NCI-H82 (cell line): ENCODE measurements at places on chromosomes 5 and 9.

GRCh38 chr9:129414377-129414992 is 206.4 kb downstream of the C9orf50 start:
- peak; percentile 62 for DNase-seq

DNA sequence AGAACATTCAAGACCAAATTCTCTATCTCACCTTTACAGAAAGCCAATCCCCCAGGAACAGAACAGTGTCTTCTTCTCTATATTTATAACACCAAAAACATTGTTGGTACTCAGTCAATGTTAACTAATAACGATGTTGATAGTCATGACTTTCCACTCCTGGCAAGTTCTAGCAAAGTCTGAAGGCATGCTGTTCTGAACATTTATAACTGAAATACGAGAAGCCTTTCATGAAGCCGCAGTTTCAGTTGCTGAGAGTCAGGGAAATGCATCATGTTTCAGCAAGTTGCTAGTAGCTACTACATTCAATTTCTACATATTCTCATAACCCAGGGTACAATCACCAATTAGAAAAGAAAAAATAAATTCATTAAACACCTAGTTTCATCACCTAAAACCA is 301.4 kb downstream of the PDE4D start:
- no peak for DNase-seq

GRCh38 chr9:79116041-79116440 is 455.7 kb upstream of the TLE4 start:
- peak; percentile 17 for DNase-seq

GRCh38 chr5:89712134-89712700 is 697.3 kb downstream of the CETN3 start:
- no peak for DNase-seq

DNA sequence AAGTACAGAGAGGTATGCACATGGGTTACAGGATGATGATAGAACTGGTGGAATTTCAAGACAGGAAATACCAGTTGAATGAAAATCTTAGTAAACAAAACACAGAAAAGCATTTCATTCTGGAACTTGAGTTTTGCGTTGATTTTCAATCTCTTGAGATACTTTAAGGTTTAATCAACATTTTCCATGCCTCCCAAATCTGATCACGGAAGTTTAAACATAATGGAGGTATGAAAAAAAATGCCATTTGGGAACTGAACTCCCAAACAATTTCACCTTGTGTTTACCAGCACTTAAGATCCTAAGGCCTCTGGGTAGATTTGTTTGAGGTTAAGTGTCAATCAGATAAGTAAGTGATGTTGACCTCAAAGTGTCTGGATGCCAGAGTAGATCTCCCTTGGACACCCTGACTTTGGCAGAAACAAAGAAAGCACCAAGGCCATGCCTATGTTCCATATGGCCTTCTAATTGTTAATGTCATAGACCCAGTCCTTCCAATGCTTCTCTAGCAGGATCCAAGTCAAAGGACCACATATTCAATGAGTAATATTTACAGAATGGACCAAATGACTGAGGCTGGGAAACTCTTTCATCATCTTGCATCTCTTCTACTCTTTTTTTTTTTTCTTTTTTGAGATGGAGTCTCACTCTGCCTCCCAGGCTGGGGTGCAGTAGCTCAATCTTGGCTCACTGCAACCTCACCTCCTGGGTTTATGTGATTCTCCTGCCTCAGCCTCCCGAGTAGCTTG is 216.9 kb downstream of the ARRDC3 start:
- DNase-seq: no peak

- peak; percentile 45 for DNase-seq
These were observed 24.5 kb downstream of the PRRC2B start for GRCh38 chr9:131418143-131419025.

DNA sequence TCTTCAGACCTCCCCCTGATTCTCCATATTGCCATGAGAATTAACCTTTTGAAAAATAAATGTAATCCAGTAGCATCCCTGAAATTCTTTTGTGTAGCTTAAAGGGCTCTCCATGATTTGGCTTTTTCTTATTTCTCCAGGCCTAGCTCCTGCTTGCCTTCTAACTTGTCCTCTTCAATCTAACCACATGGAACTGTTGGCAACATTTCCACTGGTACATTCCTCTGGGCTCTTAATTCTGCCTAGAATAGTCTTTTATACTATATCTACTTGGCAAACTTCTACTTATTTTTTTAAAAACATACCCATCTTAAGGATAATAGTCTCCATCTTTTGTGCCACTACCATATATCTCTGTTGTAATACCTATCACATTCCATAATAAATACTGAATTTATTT is 54.1 kb downstream of the GNG10 start:
- no peak for DNase-seq

- DNase-seq: no peak
These were observed 19.1 kb downstream of the PTGS1 start for GRCh38 chr9:122389799-122390481.

GRCh38 chr5:123803359-123803758 is 291.4 kb downstream of the CSNK1G3 start:
- no peak for DNase-seq

- no peak for DNase-seq
These were observed 48.4 kb upstream of the ANKRD33B start for GRCh38 chr5:10515492-10515891.

DNA sequence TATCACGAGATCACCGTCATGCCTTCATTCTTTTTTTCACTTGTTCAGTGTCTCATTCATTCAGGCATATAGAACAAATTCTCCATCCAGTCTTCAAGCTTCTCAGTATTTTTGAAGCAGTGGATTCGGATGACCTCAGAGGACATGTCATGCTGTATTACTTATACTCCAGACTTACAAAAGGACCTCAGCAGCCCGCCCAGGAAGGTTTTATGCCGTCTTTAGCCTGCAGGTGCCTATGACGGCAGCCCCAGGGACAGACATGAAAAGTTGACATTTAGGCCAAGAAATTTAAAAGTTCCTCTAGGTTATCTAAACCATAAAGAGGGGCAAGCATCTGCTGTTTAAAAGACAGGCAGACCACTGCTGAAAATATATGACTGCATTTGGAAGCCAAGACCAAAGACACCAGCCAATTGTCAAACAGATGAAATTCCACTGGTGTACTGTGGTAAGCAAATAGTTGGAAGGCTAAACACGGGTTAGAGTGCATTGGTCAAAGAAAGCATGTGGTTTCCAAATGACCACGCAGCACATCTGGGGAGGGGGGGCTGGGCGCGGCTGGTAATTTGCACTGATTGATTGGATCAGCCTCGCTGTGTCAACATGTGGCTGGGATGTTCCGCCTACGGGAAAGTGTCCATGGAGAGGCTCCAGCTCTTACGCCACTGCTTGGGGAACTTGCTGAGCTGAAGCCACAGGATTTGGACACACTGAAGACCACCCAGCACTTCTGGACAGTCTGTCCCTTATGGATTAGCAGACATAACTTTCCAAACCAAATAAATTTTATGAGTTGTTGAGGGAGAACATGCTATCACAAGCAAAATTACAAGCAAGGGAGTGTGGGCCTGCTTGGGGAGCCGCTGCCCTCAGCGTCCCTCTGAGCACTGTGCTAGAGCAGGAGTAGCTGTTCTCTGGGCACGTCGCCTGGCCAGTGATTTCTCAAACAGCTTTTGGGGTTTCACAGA is 173.6 kb downstream of the FANCC start:
- no peak for DNase-seq

- no peak for DNase-seq
These were observed 39.2 kb upstream of the ELOVL7 start for GRCh38 chr5:60883229-60883628.

GRCh38 chr5:59745415-59745863 is 148.1 kb downstream of the PDE4D start:
- DNase-seq: peak; percentile 68

DNA sequence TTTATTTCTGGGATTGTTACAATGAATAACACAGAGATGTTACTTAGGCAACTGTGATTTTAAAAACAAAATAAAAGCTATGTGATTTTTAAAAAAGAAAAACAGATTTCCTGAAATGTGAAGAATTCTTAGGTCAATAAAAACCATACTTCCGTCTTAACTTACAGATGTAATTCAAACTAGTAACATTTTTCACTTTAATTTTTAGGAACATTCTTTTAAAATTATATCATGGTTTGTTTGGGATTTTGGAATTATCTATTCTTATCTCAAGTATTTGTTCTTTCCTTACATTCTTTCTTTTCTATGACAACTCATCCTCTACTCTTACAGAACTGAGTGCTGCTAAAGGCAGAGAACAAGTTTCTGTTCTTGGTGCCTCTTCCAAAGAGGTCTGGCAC is 159.5 kb downstream of the RAPGEF6 start:
- no peak for DNase-seq

- no peak for DNase-seq
These were observed 15.7 kb downstream of the TTC23L start for GRCh38 chr5:34854459-34855174.

DNA sequence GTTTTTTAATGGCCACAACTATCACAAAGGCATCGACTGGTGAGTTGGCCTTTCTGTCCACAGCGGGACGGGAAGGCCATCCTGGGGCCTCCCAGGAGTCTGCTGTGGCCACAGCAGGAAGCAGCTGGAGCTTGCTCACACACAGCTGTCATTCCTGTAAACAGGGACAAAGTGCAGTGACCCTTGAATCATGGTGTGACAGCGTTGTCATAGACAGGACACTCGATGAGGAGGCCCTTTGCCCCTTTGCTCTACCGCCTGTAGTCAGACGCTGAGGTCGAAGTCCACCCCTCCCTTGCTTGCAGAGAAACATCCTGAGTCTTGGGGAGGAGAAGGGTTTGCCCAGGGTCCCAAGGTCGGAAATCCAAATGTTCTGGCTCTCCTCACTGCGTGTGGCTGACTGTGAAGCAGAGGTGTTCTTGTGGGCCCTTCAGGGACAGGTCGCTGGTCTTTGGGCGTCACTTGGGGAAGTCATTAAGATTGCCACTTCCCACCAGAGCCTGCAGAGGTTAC is 35.1 kb downstream of the NDST1 start:
- no peak for DNase-seq

- no peak for DNase-seq
These were observed 105.5 kb upstream of the PDE4D start for GRCh38 chr5:59999056-59999455.

DNA sequence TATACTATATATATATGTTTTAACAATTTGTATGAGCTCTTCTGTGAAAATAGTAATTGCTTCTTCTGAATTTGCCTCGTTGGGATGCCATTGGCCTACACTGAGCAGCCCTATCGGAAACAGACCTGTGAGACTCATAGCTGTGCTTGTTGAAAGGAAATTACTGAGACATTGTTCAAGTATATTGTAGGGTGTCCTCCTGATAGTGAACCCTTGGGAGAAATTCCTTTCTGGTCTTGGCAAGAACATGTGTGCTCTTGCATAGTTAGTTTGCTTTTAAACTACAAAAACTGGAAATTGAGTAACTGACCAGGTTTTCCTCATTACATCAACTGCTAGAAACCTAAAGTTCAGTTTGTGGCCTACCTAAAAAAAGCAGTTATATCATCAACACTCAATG is 160.9 kb downstream of the LURAP1L start:
- DNase-seq: no peak

- DNase-seq: no peak
These were observed 97.2 kb upstream of the LMX1B start for GRCh38 chr9:126516561-126516935.

GRCh38 chr9:79289856-79290255 is 281.9 kb upstream of the TLE4 start:
- DNase-seq: no peak

- DNase-seq: no peak
These were observed 53.0 kb downstream of the ZNF622 start for GRCh38 chr5:16412556-16412955.

GRCh38 chr5:34021334-34021733 is 13.5 kb upstream of the AMACR start:
- DNase-seq: no peak

DNA sequence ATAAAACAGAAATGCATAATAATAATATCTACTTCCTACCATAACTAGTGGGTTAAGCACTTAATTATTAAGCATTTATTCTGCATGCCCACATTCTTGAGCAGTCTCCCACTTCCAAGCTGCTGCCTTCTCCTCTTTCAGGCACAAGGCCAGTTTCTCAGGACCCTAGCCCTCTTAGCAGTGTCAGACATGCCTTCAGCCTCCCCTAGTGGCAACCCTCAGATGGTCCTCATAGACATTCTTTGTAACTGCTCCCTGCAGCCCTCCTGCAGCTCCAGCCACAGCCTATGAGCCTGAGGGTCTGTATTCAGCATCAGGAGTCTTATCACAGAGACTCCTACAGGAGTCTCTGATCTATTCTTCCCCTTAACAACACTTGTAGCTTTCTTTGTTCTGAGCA is 3.9 kb downstream of the IL9 start:
- peak; percentile 54 for DNase-seq

- DNase-seq: peak; percentile 30
These were observed 101.0 kb downstream of the USP20 start for GRCh38 chr9:129936222-129936621.
